ENCODE measurements at places on chromosomes 1 and 21.

GRCh38 chr1:241610056-241610815 lies 29.9 kb downstream of the CHML start:
- no peak for DNase-seq

DNA sequence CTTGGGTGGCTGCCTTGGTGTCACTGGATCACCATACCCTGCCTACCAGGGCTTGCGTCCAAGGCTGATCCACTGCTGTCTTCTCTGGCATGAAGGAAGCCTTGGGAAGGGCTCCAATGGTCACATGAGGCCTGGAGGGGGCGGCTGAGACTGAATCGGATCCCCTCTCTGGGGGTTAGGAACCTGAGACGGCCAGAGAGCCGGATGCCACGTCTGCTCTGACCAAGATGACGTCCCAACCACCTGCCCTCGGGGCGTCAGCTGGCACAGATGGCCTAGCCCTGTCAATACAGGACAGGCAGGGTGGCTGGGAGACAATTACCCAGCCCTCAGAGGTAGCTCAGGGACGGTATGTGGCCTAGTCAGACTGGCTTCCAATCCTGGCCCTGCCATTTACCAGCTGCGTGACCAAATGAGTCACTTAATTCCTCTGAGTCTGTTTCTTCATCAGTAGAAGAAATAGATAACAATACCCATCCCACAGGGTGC lies 5.4 kb downstream of the TRIM62 start:
- DNase-seq = no peak

DNA sequence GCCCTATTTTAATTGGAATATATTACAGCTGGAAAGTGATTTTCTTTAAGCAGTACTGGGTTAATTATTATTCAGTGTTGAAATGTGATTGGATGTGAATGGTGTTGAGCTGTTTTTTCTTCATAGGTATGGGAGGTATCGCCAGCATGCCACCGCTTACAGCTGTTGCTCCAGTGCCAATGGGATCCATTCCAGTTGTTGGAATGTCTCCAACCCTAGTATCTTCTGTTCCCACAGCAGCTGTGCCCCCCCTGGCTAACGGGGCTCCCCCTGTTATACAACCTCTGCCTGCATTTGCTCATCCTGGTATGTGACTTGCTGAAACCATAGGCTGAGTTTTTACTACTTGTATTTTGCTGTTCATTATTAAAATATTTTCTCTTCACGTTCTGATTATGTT lies 107.7 kb downstream of the ITSN1 start:
- DNase-seq = no peak

- no peak for DNase-seq
Observed at GRCh38 chr1:109595531-109595930, 23.9 kb downstream of the GNAT2 start.

DNA sequence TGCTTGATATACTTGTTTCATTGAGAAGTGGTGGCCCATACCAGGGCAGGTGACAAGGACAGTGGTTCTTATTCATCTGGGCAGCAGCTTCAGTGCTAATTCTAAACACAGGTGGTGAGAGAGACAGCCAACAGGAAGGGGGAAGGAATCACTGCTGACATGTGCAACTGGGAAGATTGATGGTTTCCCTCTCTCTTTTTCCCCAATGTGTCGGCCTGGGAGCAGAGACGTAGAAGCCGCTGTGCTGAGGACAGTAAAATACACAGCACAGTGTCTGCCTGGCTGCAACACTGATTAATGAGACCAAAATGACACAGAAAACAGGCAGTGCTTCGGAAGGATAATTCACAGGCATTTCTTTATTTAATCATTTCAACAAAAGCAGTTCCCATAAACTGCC lies 48.8 kb downstream of the WARS2 start:
- no peak for DNase-seq

DNA sequence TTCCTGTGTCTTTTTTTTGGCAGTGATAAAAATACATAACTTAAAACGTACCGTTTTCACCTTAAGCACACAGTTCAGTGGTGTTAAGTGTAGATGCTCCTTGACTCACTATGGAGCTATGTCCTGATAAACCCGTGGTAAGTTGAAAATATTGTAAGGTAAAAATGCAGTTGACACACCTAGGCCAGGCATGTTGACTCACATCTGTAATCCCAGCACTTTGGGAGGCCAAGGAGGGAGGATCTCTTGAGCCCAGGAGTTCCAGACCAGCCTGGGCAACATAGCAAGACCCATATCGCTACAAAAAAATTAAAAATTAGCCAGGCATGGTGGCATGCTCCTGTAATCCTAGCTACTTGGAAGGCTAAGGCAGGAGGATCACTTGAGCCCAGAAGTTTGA lies 73.6 kb upstream of the COG2 start:
- DNase-seq = no peak

- DNase-seq = no peak
Observed at GRCh38 chr1:2882966-2883696, 81.6 kb upstream of the TTC34 start.

DNA sequence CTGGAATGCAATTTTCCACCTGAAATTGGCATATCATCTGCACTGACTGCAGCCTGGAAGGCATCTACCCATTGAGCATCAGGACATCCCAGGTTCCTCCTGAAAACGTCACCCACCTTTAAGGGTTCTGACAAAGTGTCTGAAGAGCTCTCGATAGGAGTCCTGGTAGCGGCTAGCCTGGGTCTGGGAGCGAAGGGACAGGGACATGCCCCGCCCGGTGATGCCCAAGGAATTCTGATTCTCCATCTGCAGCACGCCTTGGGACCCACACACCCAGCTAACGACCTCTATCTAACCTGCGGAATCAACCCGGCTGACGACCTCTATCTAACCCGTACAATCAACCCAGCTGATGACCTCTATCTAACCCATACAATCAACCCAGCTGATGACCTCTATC lies 13.3 kb upstream of the CCDC27 start:
- no peak for DNase-seq

DNA sequence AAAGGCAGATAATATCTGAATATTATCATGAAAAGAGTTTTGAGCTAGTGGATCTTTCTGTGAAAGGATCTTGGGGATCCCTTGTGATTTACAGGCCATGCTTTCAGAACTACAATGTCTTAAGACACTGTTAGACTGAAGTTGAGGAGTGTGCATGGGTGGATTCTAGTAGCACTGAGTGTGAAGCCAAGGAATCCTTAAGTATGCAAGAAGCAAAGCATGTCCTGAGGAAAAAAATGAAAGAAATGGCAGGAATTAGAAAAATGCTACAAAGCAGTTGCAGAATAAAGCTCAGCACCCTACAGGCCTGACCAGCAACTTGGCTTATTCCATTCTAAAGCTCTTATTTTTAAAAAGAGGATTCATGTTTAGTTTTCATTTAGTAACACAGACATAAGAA lies 11.9 kb downstream of the STX6 start:
- DNase-seq = peak; percentile 46

DNA sequence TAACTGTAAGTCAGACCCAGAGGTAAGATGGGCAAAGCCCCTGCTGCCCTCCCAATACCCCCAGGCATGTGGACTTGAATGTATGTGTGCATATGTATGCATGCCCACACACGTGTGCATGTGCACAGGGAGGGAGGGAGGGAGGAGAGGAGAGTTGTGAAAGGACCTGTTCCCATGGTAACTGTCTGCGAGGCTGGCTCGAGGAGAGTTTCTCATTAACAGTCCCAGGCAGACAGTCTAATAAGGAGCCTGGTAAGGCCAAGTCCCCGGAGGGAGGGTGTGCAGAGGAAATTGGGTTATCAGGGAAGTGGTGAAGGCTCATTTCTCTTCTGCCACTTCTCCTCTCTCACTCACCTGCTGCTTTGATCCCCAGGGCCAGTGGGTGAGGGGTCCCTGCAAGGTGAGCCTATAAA lies 74.9 kb downstream of the NFASC start:
- DNase-seq = no peak

GRCh38 chr1:1996207-1996651 lies 7.4 kb downstream of the CFAP74 start:
- no peak for DNase-seq

DNA sequence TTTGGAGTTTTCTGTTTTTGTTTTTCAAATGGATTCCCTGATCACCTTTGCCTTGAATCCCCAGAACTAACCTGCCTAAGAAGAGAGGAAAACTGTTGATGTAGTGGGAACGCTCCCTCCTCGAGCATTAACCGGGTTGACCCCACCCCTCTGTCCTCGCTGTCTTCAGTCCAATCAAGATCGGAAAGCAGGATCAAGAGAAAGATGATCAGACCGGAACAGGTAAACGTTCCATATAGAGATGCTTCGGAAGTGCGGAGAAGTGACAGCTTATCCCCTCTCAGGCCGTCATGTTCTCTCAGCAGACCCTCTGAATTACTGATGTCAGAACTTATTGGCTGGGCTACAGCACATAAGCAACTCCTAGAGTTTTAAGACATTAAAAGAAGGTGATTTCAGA lies 800 bp upstream of the FAM163A start:
- no peak for DNase-seq

GRCh38 chr21:25584833-25585676 lies 22.2 kb downstream of the MRPL39 start:
- DNase-seq = no peak

GRCh38 chr1:85133565-85134159 lies 67.2 kb downstream of the SYDE2 start:
- DNase-seq = no peak

- no peak for DNase-seq
Observed at GRCh38 chr21:19130379-19131028, 726.9 kb upstream of the TMPRSS15 start.

DNA sequence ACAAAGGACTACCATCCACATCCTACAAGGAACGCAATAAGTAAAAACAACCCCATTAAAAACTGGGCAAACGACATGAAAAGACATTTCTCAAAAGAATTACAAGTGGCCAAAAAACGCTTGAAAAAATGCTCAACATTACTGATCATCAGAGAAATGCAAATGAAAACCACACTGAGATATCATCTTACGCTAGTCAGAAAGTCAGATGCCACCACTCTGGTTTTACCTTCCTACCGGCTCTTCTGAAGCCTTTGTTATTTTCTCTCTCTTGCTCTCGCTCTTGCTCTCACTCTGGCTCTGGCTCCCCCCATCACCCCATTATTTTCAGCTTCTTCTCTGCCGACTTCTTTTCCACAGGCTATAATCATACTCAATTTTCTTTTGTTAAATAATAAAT lies 38.8 kb downstream of the VPS45 start:
- DNase-seq = no peak

- no peak for DNase-seq
Observed at GRCh38 chr1:85398391-85399064, 66.4 kb downstream of the DDAH1 start.

DNA sequence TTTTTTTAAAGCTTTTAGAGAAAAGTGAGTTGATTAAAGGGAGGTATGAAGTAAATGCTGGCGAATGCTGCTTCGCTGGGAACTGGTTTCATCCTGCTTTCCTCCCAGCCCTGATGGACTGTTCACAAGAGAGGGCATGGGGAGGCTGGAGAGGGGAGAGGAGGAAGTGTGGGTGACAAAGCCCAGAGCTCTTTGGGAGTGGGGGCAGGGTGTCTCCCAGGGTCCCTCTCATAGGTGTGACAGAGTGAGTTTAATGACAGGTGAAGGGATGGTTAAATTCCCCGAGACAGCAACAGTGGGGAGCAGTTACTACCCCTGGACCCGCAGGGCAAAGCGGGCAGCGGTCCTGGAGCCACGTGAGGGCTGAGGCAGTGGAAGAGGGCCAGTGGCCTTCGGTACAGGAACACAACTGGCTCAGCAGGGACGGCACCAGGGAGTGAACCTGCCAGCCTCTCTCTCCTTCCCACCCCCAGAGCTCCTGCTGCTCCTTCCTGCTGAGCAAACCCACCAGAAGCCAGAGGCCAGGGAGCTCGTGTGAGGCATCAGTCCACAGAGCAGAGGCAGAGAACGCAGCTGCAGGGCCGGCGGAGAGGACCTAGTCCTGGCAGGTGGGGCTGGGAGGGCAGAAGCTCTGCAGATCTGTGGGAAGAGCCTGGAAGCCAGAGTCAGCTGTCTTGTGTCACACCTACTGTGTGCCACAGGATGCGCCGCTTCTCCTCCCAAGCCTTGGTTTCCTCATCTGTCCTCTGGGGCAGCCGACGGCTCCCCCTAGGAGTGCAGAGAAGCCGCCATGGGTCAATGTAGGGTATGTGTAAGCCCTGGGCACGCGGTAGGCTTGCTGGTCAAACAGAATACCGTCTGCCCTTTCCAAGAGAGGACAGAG lies 20.9 kb upstream of the LRP8 start:
- DNase-seq = no peak

GRCh38 chr1:86352086-86352485 lies 44.0 kb downstream of the ODF2L start:
- DNase-seq = peak; percentile 10

GRCh38 chr1:25922056-25922970 lies 16.1 kb upstream of the STMN1 start:
- no peak for DNase-seq

GRCh38 chr1:204288021-204288588 lies 71.6 kb downstream of the PLEKHA6 start:
- DNase-seq = no peak

GRCh38 chr21:38267991-38268863 lies 11.4 kb downstream of the KCNJ15 start:
- no peak for DNase-seq

DNA sequence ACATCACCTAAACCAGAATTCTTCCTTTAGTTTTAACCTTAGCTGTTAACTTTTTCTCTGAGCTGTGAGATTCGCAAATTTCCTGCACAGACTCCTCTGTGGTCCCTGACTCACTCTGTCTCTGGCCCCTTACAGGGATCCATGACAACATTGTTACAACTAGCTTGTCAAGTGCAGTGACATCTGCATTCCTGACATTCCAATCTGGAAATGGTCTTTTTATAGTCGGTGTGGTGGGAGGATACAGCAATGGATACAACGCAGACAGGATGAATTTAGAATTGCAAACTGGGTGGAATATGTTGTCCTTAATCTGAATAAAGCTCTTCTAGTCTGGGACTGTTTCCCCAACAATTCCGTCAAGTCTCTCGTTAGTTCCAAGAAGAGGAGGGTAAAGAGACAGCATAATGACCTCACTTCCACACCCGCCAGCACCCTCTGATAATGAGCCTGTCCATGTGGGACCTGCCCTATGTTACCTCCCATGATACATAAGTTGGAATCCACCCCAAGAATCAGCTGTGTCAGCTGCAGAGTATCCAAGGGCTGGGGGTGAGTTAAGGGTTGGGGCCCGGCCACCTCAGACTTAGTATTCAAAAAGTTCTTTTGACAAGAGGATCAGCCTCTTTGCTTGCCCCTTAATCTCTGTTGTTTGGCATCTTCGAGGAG lies 49.4 kb downstream of the ILDR2 start:
- peak; percentile 27 for DNase-seq

- DNase-seq = no peak
Observed at GRCh38 chr1:59687081-59687480, 127.7 kb upstream of the HOOK1 start.

GRCh38 chr1:232813760-232814159 lies 8.5 kb downstream of the MAP10 start:
- no peak for DNase-seq
